ENCODE measurements at places on chromosomes 4 and X.

- no peak for DNase-seq
Observed at GRCh38 chr4:155667568-155668511, 1.2 kb downstream of the GUCY1A1 start.

GRCh38 chr4:115433491-115433890 lies 320.1 kb upstream of the NDST4 start:
- no peak for DNase-seq

DNA sequence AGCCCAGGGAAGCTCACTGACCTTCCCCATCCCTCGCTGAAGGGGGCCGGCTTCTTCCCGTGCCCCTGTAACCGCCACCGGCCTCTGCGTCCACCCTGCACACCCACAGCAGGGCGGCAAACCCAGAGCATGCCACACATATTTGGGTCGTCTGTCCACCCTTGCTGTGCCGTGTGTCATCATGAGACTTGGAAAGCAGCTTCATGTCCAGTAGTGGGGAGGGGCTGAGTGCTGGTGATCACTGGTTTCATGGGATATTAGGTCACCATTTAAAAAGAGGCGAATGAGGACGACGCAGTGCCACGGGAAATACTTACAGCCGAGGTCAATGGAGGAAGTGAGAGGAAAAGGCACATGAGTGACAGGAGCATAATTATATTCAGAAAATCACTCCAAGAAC lies 74.8 kb downstream of the HTRA3 start:
- no peak for DNase-seq

DNA sequence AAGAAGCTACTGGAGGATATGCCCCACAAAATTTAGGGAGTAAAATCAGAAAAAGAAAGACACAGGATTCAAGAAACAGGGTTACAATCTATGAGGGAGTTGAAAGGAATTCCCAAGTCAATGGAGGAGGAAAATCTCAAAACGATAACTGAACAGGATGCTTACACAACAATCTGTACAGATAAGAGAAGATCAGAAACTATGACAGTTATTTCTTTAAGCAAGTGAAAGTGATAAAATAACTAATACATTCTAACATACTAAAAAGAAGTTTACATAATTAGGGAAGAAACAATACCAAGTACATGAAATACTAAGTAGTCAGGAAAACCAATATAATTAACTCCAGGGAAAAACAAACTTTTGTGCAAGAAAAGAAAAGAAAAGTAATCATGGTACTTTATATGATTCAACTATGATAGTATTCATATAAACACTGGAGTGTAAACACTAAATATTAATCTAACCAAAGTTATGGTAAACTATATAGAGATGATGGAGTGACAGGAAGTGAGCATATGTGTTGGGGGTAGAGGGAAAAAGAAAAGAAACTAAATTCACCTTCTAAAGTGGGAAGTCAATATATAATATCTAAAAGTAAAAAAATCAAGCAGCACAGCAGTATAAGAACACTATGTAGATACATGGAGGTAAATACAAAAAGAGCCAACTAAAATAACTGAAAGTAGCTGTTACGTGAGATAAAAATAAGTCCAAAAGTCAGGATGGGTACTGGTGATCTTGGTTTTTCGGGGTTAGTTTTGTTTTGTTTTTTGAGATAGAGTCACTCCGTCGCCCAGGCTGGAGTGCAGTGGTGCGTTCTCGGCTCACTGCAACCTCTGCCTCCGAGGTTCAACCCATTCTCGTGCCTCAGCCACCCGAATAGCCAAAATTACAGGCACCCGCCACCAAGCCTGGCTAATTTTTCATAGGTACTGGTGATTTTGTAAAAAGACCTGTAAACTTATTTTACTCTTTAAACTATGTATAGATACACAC lies 99.3 kb downstream of the TEX11 start:
- no peak for DNase-seq

GRCh38 chr4:2792396-2792710 lies 532 bp upstream of the SH3BP2 start:
- no peak for DNase-seq

- DNase-seq, result no peak
Observed at GRCh38 chrX:32987142-32987541, 224.2 kb downstream of the DMD start.

DNA sequence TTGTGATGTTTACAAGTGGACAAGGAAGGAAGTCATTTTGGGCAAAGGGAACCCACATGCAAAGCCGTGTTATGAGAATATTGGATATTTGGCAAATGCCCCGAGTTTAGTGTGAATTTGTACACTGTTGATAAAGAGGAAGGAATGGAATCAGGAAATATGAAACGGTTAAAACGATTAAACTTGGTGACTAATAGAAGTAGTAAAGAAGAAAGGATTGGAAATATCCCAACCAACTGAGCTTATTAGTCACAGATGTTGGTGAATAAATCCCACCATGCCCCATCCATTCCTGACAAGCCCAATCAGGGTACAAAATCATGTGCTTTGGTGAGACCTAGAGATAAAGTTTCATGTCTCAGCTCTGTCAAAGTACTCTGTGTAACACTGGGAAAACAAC lies 22.0 kb downstream of the ARHGAP24 start:
- no peak for DNase-seq

DNA sequence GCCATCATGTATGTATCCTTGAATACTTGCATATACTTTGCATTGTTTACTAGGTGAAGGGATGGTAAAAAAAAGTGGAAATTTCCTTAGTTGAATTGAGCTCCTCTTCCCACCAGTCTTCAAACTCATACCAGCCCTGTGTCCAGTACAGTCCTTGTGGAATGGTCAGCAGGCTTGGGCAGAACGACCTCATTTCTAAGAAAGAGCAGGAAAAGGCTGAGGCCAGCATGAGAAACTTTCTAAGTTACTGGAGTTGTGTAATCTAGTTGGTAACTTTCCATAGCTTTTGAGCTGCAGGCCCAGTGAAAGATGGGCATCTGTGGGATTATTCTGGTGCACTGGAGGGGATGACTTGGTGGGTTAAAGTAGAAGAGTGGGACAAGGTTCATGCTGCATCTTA lies 87.6 kb downstream of the DCUN1D4 start:
- no peak for DNase-seq

GRCh38 chr4:54687887-54688841 lies 30.4 kb downstream of the KIT start:
- DNase-seq, result no peak

DNA sequence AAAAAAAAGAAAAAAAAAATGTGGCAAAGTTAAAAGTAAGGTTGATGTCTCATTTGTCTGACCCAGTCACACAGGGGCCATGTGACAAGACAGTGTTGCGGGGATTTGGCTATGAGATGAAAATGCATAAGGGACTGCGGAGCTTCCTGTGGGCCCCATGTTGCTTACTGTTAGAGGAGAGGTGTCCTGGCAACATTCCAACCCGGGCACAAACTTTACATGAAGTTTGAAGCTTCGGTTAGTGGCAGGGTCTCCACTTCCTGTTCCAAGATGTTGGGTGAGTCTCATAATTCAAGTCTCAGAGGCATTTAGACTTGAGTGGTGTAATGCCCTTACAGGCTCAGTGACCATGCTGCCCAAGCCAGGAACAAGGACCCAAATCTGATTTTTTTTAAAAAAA lies 111.3 kb downstream of the MAML3 start:
- DNase-seq, result no peak

- DNase-seq, result no peak
Observed at GRCh38 chrX:75337525-75337924, 63.6 kb downstream of the UPRT start.

GRCh38 chr4:64250061-64250460 lies 159.2 kb downstream of the TECRL start:
- no peak for DNase-seq

DNA sequence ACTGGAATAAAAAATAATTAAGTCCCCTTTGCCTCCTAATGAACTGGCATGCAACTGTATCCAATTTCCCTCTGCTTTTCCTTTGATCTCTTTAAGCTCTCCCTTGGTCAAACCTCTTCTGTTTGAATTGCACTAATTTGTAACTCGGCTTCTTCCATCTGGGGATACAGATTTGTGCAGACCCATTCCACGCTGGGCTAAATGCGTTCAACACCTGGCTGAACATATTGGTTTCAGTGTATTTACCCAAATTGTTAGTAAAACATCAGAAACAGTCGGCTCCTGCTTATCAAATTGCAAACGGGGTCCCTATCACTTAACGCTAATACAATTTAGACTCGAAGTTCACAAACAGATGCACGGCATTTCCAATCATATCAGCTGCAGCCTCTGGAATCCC lies 124.9 kb upstream of the TAPT1 start:
- no peak for DNase-seq

- DNase-seq, result no peak
Observed at GRCh38 chr4:48623182-48623780, 133.2 kb downstream of the ZAR1 start.

DNA sequence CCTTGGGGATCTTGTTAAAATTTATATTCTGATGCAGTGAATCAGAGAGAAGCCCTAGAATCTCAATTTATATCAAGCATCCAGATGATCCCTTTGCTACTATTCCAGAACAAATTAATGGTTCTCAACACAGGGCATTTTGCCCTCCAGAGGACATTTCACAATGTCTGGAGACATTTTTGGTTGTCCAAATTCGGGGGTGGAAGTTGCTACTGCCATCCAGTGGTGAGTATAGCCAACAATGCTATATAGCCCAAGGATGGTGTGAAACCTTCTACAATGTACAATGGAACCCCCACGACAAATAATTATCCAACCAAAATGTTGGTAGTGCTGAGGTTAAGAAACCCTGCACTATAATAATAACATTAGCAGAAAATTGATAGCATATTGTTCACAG lies 2440.0 kb downstream of the PCDH7 start:
- no peak for DNase-seq
